D721Med (cell line): ENCODE measurements at places on chromosomes 1 and 21.

DNA sequence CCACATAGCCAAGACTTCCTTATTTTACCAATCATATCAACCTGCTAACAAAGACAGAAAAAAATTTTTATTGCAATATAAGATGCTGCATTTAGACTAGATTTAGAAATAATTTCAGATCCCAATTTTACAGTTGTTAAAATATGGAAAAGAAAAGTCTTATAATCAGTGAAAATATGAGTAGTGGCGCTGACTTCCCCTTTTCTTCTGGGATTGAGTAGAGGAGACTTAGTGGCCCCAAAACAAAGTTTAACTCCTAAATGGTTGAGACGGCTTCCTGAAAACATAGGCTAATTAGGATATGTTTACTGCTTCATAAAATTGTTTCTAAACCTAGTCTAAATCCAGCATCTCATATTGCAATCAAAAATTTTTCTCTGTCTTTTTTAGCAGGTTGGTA, 68.4 kb downstream of the RAB3GAP2 start:
- no peak for DNase-seq

DNA sequence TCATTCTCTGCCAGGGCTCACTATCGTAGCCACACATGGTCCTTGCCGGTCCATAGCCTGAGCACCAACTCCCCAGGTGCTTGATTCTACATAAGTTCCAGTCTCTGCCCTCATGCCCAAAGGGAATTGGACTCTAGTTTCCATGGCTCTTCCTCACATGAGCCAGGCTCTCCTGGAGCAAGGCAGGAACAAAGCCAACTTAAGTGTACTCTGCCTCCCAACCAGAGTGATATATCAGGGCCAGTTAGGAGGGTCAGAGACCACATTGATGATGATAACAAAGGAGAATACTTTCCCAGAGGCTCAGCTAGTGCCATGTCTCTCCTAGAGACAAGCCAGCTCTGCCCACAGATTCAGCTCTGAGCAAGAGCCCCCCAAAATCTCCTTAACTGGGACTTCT, 70.9 kb downstream of the ERI3 start:
- DNase-seq: no peak

DNA sequence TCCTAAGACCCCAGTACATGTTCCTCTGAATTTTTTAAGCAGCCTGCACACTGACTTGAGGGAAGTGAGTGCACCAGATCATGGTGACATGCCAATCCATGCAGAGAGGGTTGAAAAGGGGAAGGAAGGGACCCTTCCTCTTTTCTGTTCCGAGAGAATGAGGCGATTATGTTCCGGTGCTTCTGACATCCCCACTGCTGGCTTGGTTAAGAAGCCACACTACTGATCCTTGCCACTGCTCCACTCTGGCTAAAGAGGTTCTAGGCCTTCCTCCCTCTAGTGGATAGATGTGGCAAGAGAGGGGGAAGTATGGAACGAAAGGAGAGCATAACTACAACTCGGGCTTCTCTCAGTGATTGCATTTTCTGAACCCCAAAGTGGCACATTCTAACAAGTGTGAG, 1.8 kb upstream of the CYB5R1 start:
- DNase-seq: no peak

- no peak for DNase-seq
These were observed 15.3 kb upstream of the TMCO2 start for GRCh38 chr1:40232444-40232843.

DNA sequence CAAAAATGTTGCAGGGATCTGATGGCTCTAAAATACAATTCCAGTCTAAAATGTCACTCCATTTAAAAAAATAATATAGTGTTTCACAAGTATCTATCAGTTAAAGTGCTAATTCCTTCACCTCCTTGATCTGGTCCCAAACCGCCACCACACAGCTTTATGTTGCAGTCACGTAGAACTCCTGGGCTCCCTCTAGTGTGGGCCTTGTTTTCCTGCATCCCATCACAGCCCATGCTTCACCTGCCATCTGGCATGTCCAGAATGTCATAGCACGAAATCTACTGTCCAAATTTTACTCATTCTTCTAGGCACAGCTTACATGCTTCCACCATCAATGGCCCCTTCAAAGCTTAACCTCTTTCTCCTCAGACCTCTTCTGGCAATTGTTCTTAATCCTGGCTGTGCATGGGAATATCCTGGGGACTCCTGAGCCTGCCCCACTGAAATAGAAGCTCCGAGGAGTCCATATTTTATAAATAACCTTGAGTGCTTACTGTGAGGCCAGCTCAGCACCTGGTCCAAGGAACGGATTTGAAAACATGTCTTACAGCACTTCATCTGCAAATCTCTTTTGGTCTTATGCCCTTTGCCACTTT, 15.5 kb downstream of the FYB2 start:
- DNase-seq: no peak

GRCh38 chr1:201088901-201089525, 23.2 kb downstream of the CACNA1S start:
- no peak for DNase-seq

DNA sequence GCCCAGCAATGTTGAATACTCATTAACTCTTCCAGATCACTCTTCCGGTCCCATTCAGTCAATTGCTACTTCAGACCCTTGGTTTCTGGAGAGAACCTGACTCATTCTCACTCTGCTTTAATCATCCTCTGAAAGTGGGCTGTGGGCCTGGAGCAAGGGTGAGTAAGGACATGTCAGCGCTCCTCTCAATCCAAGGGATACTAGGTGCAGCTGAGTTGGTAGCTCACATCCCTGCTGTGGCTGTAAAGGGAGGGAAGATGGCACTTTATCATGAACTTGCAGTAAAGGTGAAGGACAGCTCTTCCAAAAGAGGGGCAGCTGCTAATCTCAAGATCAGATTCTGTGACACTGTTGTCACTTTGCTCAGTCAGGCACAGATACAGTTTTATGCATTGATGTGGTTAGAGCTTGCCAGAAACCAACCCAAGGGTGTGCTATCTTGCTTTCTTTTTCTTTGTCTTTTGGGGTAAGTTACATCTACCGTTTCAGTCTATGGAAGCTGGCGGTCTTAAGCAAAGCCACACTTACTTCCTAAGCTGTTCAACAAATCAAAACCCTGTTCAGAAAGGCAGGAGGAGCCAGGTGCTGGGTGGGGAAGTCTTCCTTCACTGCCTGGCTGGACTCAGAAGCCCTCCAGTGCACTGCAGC, 26.5 kb upstream of the NTPCR start:
- DNase-seq: no peak

GRCh38 chr1:116738673-116739370, 15.4 kb upstream of the CD2 start:
- no peak for DNase-seq

- DNase-seq: peak; percentile 33
These were observed 26.1 kb downstream of the ZP4 start for GRCh38 chr1:237864338-237865244.

GRCh38 chr1:69920426-69920825, 285.0 kb downstream of the LRRC40 start:
- no peak for DNase-seq

- no peak for DNase-seq
These were observed 1.0 kb upstream of the CELA2A start for GRCh38 chr1:15455522-15455921.

GRCh38 chr1:57474137-57474750, 50.4 kb upstream of the DAB1 start:
- no peak for DNase-seq

DNA sequence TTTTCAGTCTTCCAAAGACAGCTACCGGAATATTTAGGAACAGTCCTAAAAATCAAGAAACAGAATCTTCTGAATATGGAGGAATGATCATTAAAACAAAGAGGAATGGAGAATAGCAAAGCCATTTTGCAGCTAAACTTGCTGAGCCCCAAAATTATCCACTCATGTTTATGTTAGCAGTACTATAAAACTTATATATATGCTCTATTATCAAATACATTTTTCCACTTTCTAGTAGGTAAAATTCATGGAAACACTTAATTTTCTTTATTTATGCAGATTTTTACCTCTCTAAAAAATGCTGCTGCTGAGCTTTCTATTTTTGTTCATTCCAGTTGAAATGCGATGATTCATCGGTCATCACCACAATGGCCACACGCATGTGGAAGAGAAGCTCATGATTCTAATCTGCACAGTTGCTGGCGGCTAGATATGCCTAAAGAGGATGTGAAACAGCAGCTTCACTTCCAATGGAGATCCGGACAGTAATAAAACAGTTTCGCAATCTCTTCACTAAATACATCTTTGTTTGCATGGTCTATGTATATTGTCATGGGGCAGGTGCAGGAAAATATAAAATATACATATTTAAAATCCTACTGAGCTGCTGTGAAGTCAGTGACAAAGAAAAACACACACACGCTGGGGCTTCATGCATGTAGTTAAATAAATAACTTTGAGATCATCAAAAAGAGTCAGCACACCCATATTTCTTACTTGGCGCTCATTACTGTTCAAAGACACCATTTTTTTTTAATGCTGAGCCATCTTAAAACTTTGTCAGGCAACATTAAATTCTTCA, 292.2 kb downstream of the SMYD3 start:
- DNase-seq: no peak

- no peak for DNase-seq
These were observed 31.4 kb upstream of the PKP1 start for GRCh38 chr1:201251851-201252430.

DNA sequence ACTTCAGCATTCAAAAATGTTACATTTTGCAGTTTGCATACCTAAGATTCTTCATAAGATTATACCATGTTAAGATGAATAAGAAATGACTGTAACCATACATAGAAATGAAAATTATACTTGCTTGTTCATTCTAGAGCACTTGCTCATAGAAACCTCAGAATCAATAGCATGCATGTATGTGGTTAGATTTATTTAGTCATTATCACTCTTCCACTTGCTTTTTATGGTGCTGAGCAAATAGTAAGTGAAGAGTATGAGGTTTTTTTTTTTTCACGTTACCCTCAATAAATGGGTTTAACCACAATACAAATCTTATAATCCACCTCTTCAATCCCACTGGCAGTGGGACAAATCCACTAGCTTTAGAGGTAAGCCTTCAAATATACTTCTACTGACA, 84.7 kb downstream of the LRRC53 start:
- no peak for DNase-seq

DNA sequence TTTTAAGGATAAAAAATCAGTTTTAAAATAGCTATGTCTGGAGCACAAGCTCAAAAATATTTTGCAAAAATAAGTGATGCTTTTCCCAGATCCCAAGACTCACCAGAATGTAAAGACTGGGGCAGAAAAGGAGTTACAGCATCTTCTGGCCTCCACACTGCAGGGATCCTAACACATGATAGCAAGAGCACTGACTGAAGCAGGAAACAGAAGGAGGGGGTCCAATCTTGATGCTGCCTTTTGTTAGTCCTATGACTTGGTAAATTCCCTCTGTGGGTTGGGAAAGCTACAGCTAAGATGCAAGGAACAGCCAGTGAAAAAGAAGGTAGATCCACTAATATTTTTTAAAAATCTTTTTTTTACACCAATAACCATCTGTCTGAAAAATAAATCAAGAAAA, 54.2 kb upstream of the TNR start:
- DNase-seq: no peak

DNA sequence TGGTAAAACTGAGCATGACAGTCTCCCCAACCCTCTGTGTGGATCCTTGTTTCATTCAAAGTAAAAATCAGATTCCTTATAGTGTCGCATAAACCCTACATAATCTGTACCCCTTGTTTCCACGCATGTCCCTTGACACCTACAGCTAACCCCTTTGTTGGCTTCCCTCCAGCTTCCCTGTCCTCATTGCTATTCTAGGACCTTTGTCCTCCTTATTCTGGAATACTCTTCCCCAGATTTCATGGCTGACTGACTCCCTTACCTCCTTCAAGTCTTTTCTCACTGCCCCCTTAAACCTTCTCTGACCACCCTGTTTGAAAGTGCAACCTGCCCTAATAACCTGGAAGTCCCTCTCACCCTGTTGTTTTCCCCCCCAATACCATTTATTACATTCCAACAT, 4.0 kb downstream of the RNF11 start:
- DNase-seq: no peak

GRCh38 chr1:173140733-173141132, 66.4 kb downstream of the TNFSF4 start:
- no peak for DNase-seq

DNA sequence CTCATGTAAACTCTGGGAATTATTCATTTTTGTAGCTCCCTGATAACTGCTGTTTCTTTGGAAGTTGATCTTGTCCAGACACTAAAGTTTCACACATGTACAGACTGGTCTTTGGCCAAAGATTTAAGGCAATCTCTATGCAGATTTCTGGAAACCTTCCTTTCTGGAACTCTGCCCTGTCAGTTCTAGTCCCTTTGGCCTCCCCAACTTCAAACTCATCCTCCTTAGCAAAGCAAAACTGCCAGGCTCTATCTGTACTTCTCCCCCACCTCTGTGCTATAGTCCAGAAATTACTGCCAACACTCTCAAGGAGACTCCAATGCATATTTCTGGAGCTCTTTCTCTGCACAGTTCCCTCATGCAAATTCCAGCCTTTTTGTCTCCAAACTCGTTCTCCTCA, 36.5 kb downstream of the C1orf198 start:
- DNase-seq: no peak

- no peak for DNase-seq
These were observed 232.8 kb upstream of the PTBP2 start for GRCh38 chr1:96488777-96489176.

DNA sequence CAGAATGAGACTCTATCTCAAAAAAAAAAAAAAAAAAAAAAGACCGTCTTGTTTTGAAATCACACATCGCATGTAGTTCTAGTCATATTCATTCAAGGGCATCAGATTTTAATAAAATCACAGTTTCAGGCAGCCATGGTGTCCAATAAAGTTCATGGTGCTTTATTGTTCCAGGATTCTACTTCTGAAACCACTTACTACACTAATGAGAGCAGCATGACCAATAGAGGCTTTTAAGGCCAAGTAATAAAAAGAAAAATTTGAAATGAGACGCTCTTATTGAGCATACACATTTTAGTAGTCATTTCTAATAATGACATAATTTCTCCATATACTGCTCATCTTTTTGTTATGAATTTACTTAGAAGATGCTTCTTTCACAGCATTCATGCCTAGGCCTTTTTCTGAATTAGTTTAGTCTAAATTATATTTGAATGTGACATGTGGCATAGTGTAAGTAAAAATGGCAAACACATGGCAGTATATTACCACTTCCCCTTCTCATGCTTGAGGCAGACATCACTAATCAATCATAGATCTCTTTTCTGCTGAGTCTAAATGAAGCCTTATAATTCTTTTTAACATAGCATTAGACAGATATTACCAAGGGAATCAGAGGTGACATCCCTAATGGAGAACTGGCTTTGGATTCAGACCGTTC, 18.5 kb downstream of the NTMT2 start:
- no peak for DNase-seq

GRCh38 chr1:62720946-62721554, 32.9 kb upstream of the DOCK7 start:
- DNase-seq: no peak

- DNase-seq: no peak
These were observed 31.4 kb upstream of the CD84 start for GRCh38 chr1:160610569-160611242.

DNA sequence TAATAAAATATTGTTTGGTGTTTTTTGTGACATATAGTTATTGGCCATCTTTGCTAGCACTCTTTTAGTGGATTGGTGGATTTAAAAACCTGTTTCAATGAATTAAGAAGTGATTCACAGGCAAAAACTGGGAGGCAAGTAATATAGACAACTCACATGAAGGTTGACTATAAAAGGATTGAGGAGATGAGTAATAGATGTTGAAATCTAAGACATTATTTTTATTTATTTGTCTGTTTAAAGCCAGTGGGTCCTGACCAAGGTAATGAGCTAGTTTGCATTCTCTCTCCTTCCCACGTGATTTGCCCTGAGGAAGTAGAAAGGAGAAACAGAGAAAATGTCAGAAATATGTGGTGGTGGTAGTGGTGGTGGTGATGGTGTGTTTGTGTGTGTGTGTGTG, 351.5 kb upstream of the ZP4 start:
- no peak for DNase-seq
